ENCODE measurements at places on chromosomes 4 and X. TPM values are rescaled to one million over a fixed set of nuclear protein-coding genes. Genes with fewer than 3 reads are reported as not detected.

The FGF5 gene
- not detected for total RNA-seq

The CSAG1 gene
- total RNA-seq: not detected

The COL25A1 gene
- total RNA-seq: 0.75 TPM

The GC gene
- not detected for total RNA-seq

The UGT2B7 gene
- total RNA-seq: 0.96 TPM

The SAGE1 gene
- total RNA-seq: not detected

The PDGFRA gene
- total RNA-seq: 91.5 TPM

DNA sequence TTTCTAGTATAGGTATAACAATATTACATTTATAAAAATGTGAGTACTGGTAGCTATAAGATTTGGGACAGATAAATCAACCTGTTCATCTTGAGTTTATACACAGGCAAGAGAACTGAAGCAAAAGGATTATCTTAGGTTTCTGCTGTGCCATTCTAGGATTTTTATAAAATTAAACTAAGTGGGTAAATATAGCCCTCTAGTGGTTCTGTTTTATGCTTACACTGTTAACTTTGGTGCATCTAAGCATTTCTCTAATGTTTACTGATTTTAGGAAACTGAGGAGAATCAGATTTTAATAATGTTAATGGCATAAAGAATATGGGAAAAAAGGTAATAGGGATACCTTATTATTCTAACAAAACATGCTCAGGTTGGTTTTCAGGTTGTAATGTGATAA is 1.1 kb upstream of the RRH start:
- H3K4me3 ChIP-seq: no peak overlapping the region
- peaks cover 33% of the 10 kb centered on the region for H3K36me3 ChIP-seq
- no peak for DNase-seq
- H3K4me1 ChIP-seq: no peaks in the 10 kb centered on the region
- no peaks in the 10 kb centered on the region for H3K27me3 ChIP-seq

DNA sequence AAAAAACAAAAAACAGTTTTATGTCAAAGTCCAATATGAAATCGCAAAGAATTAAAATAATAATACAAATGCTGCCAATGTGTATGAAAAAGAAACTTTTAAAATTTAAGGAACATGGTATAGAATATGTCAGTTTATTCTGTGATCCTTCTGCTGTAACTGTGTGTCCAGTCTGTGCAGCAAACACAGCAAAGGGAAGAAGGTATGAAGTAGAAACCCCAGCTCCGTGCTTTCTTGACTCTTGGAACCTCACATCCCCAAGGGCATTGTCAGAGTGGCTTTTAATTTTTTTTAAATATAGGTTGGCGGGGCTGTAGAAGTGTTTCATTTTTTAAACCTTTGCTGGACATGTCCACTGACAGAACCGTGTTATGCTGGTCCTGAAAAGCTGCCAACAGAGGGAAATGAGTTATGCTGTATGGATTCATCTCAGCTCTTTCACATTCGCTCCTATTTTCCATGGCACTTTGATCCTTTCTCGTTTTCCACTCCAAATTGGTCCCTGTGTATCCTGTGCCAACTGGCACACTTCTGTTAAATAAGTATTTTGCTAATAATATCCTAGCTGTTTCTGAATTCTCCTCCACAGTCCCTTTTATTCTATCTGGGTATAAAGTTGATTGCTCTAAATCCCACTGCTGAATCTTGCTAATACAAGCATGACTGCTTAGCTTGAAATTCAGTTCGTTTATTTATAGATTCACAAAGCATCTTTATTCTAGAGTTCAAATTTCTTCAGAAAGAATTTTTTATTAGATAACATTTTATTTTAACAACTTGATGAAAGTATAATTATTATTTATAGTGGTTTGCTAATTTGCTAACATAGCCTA is 127.0 kb upstream of the DDIT4L start:
- no peak overlapping the region for H3K27ac ChIP-seq
- no peaks in the 10 kb centered on the region for H3K27me3 ChIP-seq
- no peak for DNase-seq

- peak; percentile 67 for DNase-seq
- H3K27me3 ChIP-seq: no peaks in the 10 kb centered on the region
- peak overlapping the region; percentile 58 for H3K27ac ChIP-seq
- H3K4me1 ChIP-seq: no peaks in the 10 kb centered on the region
- peak overlapping the region; percentile 36 for H3K4me3 ChIP-seq
- no peaks in the 10 kb centered on the region for H3K36me3 ChIP-seq
Measured at GRCh38 chrX:3345281-3346191, 916 bp downstream of the MXRA5 start.

DNA sequence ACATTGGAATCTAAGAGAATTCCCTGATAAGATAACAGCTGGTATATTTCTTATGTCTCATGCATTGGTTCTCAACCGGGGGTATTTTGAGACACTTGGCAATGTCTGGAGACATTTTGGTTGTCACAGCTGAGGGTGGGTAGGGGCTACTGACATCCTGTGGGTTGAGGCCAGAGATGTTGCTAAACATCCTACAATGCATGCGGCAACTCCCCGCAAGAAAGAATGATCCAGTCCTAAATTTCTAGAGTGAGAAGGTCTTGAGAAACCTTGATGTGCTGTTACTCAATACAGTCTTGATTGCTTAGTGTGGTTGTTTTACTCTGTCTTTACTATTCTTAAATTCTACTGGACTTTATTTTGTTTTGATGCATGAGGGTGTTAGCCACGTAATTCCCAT is 287.2 kb downstream of the FRMPD4 start:
- H3K4me3 ChIP-seq: no peak overlapping the region
- no peaks in the 10 kb centered on the region for H3K4me1 ChIP-seq
- no peaks in the 10 kb centered on the region for H3K36me3 ChIP-seq
- no peaks in the 10 kb centered on the region for H3K27me3 ChIP-seq

- H3K27me3 ChIP-seq: no peaks in the 10 kb centered on the region
- H3K27ac ChIP-seq: peak overlapping the region; percentile 82
- no peak for DNase-seq
- peaks cover 15% of the 10 kb centered on the region for H3K36me3 ChIP-seq
Measured at GRCh38 chrX:53089224-53089842, 4.6 kb upstream of the KANTR start.

DNA sequence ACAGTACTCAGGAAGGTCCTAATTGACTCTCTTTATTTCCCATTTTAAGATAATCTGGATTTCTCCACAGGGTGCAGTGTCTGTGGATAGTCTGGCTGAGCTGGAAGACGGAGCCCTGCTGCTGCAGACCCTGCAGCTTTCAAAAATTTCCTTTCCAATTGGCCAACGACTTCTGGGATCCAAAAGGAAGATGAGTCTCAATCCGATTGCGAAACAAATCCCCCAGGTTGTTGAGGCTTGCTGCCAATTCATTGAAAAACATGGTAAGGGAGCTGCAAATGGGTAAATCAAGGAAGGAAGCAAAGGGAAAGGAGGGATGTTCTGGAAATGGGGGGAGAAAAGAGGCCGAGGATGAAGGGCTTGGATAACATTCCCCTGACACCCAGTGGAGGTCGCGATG is 26.0 kb downstream of the ARHGAP36 start:
- H3K27me3 ChIP-seq: no peaks in the 10 kb centered on the region
- no peaks in the 10 kb centered on the region for H3K36me3 ChIP-seq
- no peak overlapping the region for H3K4me3 ChIP-seq
- DNase-seq: no peak
- H3K27ac ChIP-seq: no peak overlapping the region

GRCh38 chr4:186644737-186645261 is 78.9 kb downstream of the FAT1 start:
- H3K4me3 ChIP-seq: no peak overlapping the region
- H3K4me1 ChIP-seq: no peaks in the 10 kb centered on the region
- no peak overlapping the region for H3K27ac ChIP-seq
- no peaks in the 10 kb centered on the region for H3K27me3 ChIP-seq

GRCh38 chrX:153639177-153640044 is 7.6 kb upstream of the DUSP9 start:
- H3K4me1 ChIP-seq: peaks cover 5% of the 10 kb centered on the region
- H3K27ac ChIP-seq: no peak overlapping the region
- H3K27me3 ChIP-seq: peaks cover 14% of the 10 kb centered on the region
- no peaks in the 10 kb centered on the region for H3K36me3 ChIP-seq
- DNase-seq: no peak

DNA sequence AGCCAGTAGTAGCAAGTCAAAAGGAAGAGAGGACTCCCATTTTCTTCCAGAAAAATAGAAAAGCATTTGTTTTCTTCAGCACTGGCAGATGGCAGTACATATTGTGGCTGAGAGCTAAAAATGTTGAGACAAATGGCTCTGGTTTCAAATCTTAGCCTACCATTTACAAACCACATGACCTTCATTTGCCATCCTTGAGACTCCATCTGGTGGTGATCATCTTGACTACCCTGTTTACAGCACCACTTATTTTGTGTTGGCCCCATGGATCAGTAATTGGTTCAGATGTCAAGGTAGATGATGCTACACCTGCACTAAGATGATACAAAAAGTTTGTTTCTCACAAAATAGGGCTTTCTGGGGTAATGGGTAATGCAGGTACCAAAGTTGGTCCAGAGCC is 951.8 kb upstream of the IGFBP7 start:
- H3K27me3 ChIP-seq: no peaks in the 10 kb centered on the region
- H3K4me3 ChIP-seq: no peak overlapping the region
- H3K36me3 ChIP-seq: no peaks in the 10 kb centered on the region
- H3K4me1 ChIP-seq: no peaks in the 10 kb centered on the region
- DNase-seq: no peak

DNA sequence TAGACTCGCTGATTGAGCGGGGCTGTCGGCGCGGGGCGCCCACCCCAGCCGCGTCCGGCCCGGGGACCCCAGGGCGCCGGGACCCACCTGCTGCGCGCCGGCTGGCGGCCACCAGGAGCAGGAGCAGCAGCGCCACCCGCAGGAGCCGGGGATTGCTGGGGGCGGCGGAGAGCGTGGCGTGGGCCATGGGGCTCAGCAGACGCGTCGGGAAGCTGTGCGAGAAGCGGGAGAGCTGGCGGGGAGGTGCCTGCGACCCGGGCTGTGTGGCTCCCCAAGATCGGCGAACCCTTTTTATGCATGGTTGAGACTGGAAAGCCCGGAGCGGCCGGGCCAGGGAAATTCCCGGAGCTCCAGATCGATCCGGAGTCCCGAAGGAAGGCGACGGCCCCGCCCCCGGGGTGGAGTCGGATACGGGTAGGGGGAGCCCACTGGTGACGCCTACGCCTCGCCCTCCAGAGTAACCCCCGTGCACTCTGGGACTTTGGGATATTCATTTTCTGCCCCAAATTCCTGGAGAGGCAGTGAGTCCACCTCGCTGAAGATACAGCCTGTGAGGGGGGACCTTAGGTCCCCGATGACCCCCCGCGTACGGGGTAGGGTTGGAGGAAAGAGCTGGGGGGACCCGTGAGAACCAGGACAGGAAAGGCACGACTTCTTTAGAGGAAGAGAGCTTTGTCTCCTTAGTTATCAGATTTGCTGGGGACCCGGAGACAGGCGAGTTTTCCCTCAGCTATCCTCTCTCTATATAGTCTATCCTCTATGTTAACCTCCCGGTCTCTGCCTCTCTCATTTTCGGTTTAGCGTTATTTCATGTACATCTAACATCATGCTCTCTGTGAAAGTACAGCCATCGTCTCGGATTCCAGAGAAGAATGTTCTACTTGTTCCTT is at the start of gene CXCL3:
CXCL3 (minus strand) TSS at position 265 of the 890 bp plus-strand sequence; CDS start at position 187, 78 bp downstream.
- H3K27ac ChIP-seq: peak within 1 kb of the TSS; percentile 61
- peak; percentile 94 for DNase-seq
- H3K27me3 ChIP-seq: no peaks in the 10 kb centered on the region
- H3K36me3 ChIP-seq: no peaks in the 10 kb centered on the region
- peaks cover 3% of the 10 kb centered on the region for H3K4me1 ChIP-seq

DNA sequence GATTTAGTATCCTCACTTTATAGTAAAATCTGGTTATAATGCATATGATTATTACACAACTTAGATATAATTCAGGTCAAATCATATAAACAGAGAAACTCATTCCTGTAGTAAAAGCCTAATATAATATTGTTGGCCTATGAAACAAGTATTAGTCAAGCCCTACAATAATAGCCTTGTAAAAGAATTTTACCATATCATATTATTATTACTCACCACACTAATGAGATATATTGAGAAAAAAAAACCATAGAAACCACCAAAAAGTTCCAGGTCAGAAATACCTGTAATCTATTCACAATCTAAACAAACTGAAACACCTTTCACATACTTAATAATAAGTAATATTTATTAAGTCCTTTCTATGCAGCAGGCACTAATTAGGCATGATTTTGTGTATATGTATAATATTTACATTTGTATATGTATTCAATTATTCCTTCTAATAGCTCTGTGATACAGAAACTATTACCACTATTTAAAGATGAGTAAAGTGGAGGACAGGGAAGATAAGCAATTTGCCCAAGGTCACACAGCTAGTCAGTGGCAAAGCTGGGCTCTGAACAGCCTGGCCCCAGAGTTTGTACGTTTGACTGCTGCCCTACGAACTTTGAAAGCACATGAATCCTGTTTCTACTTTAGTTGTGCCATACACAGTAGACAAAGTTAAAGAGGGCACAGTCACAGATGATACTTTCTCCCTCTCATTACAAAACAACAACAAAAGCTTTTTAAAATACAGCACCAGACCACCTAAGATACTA is 9.0 kb downstream of the ZNF827 start:
- DNase-seq: no peak
- no peak overlapping the region for H3K27ac ChIP-seq
- no peaks in the 10 kb centered on the region for H3K36me3 ChIP-seq
- no peaks in the 10 kb centered on the region for H3K27me3 ChIP-seq
- no peak overlapping the region for H3K4me3 ChIP-seq
- no peaks in the 10 kb centered on the region for H3K4me1 ChIP-seq

- H3K27ac ChIP-seq: no peak overlapping the region
- H3K4me1 ChIP-seq: no peaks in the 10 kb centered on the region
- H3K36me3 ChIP-seq: no peaks in the 10 kb centered on the region
- DNase-seq: peak; percentile 59
Measured at GRCh38 chrX:11890836-11891514, 132.9 kb downstream of the MSL3 start.

Data from upper lobe of right lung (tissue), 1 donor.